Breast epithelium (tissue), 4 donors: ENCODE measurements at places on chromosomes 5 and 9.

- no peak for DNase-seq
These were observed 92.3 kb downstream of the GAS1 start for GRCh38 chr9:86854898-86855523.

GRCh38 chr5:37615184-37615583 is 224.7 kb downstream of the GDNF start:
- DNase-seq: no peak

- no peak for DNase-seq
These were observed 49.0 kb upstream of the POU5F2 start for GRCh38 chr5:93790401-93790800.

DNA sequence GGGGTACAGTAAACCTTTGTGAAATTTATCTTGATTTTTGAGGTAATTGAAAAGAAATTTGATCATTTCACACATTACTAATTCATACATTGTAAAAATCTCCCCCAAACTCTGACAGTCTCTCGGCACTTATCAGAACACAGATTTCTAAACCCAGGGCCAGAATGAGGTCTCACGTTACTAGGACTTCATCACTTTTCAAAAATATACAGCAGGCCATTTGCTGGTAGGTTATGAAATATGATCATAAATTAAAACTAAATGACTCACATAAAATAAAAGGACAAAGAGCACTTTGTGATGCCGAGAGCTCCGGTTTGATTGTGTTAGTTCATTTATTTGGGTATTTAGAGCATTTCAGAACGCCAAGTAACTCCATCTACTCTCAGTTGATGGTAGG is 17.0 kb downstream of the MSX2 start:
- no peak for DNase-seq

GRCh38 chr5:5327126-5327525 is 95.4 kb upstream of the ICE1 start:
- no peak for DNase-seq

DNA sequence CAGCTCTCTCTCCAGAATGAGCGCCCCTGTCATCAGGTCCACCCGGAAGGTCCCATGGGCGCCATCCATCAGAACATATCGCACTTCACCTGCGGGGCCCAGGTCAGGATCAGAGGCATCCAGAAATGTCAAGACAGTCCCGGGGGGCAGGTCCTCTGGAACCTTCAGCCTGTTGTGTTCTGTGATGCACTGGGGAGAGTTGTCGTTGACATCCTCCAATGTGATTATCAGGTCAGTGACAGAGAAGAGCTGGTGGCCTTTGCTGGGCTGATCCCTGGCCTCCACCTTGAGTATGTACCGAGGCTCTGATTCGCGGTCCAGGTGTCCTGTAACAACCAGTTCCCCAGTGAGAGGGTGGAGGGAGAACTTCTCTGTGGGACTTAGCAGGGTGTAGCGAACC is 25.2 kb downstream of the FAT2 start:
- DNase-seq: no peak

DNA sequence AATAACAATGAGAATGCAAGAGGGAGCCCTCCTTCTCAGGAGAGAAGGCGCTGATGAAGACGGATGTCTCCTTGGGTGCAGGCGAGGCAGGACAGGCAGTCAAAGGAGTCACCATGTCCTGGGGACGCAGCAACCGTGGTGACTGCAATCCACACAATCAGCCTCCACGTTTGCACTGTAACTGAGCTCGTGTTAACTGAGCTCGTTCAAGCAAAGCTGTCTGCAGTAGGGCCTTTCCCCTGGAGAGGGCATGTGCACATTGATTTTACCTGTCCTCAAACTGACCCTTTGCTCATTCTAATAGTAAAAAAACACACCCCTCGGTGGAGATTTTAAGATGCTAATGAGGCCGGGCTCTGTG is 2.8 kb downstream of the SARDH start:
- DNase-seq: no peak

- DNase-seq: no peak
These were observed 62.1 kb downstream of the ARSB start for GRCh38 chr5:78922879-78923621.

- DNase-seq: no peak
These were observed 16.3 kb downstream of the CLTA start for GRCh38 chr9:36207016-36207415.

- no peak for DNase-seq
These were observed 35.5 kb downstream of the ARHGEF37 start for GRCh38 chr5:149616727-149617285.

- DNase-seq: no peak
These were observed 195.5 kb downstream of the MEF2C start for GRCh38 chr5:88687373-88687911.

GRCh38 chr9:88218726-88219125 is 80.5 kb upstream of the SPATA31C2 start:
- no peak for DNase-seq

DNA sequence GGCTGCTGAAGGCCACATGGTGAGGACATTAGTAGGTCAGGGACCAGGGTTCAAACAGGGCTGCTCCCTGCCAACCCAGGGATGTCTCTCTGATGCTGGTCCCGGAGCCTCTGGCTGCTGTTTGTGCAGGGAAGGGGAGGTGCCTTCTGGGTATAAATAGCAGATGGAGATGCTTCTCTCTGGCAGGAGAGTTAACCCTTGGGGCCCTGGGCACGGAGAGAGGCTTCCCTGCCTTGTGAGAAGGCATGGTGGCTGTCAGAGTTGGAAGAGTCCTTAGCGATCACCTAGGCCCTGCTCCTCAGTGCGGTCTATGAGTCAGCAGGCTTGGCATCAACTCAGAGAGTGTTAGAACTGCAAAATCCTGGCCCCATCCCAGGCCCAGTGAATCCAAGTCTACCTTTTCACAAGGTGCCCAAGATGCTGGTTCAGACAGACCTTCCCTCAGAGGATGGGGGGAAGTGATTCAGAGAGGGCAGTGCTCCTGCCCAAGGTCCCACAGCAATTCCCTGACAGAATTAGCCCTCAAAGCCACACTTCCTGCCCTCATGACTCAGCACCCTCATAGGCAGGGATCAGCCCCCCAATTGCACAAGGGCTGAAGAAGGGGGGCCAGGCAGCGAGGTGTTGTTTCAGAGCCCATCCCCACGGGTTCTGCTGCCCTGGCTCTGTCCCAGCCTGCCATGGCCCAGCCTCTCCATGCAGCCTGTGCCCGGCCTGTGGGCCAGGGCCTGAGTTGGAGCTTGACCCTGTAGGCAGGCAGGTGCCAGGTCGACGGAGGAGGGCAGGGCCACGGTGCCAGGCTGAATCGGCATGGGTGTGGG is 25.6 kb downstream of the CAMK2A start:
- peak; percentile 72 for DNase-seq

DNA sequence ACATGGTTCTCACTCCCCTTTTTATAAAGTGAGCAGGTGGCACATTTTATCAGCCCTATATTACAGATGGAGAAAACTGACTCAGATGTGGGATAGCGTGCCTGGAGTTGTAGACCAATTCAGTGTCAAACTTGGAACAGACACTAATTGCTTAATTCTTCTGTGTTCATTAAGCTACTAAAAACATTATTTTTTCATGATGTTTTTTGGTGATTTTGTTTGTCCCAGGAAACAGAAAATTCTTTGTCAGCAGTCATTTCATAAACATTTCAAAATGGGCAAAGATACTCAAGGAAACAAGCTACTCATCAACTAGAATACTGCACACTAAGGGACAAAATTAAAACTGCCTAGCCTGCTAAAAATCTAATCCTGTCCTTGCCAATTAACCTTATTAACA is 2.2 kb downstream of the ABHD17B start:
- DNase-seq: no peak

DNA sequence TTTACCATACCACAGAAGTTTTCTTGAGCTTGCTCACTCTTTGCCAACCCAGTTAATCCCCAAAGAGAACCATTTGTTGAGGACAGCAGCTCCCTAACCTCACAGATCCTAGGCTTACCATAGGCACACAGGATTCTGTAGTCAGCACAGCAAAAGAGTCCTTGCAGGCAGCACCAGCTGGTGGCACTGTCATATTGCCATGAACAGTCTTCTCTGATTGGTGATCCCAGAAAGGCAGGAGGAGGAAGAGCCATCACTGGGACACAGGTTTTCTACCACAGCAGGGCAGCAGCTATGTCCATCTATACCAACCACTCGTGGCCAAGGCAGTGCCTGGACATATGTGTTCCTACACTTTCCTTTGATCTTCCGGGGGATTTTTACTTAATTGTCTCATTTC is 297.1 kb upstream of the CD180 start:
- no peak for DNase-seq

GRCh38 chr9:69342769-69343168 is 17.8 kb downstream of the ENTREP1 start:
- no peak for DNase-seq

DNA sequence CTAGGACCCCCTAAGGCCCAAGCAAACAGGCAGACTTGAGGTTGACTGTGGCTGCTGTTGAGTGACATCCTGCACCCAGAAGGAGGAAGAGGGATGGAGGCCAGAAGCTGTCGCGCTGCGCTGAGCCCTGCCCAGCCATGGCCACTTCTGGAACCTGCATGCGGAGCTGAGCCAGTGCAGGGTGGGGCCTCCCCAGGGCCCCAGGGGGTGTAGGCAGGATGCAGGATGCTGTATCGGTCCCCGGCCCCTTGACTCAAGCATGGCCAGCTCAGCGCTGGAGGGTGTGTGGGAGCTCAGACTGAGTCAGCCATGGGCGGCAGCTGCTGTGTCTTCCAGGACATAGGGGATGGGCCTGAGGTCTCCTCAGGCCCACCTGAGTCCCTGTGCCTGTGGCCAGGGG is 26.9 kb downstream of the GLT6D1 start:
- no peak for DNase-seq

GRCh38 chr5:6545770-6546690 is 86.8 kb downstream of the NSUN2 start:
- peak; percentile 9 for DNase-seq

DNA sequence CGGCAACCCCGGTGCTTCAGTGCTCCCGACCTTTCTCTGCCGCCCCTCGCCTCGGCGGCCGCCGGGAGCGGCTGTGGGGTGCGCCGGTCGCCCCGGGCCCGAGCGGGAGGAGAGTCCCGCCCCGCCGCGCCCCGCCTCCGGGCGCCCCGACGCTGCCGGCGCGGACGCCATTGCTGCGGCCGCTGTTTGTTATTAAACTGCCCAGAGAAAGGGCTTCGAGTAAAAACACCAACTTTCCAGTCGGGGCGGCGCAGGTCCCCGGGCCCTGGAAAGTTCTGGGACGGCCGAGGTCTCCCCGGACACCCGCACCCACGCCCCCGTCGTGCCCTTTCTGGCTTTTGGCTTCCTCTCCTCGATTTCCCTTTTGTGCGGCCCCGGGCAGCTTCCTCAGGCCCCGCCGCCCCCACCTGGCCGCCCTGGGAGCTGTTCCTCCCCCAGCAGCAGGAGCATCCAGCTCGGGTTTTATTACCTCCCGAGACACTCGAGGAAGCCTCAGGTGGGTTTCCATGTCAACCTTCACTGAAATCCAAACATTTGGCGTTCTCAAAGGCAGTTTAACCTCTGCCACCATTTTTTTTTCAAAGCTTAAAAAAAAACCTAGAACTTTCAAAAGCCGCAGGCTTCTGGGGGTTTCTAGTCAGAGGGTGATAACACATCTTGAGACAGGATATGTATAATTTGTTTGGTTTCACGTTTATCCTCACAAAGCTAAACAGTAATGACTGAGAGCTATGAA is 334.4 kb downstream of the CWC27 start:
- peak; percentile 36 for DNase-seq

DNA sequence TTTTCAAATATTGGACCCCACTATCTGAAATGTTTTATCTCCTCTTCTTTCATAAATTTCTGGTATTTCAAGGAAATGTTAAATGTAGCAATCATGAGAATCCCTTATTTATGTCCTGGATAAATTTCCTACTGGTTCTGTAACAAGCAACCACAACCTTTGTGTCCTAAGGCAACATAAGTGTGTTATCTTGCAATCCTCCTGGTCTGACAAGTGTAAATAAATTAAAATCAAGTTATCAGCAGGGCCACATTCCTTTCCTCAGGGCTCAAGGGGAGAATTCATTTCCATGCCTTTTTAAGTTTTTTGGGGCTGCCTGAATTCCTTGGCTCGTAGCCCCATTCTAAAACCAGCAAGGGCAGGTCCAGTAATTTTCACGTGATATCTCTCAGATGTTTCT is 83.2 kb downstream of the CDH9 start:
- no peak for DNase-seq

DNA sequence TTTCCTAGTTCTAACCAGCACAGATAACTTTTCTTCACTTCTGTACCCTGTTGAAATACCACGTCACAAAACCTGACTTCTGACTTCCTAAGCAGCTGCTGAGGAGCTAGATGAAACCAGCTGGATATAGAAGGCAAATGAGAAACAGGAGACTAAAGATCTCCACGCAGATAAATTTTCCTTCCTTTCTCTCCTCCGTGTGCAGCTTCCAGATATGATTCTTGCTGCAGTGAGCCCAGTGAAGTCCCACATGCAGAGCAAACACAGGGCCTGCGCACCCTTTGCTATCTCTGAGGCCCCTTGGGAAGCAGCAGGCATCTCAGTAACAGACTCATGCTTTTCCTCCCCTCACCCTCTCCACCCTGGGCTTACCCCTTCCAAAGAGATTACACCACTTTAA is 1638.3 kb downstream of the MAT2B start:
- DNase-seq: no peak

DNA sequence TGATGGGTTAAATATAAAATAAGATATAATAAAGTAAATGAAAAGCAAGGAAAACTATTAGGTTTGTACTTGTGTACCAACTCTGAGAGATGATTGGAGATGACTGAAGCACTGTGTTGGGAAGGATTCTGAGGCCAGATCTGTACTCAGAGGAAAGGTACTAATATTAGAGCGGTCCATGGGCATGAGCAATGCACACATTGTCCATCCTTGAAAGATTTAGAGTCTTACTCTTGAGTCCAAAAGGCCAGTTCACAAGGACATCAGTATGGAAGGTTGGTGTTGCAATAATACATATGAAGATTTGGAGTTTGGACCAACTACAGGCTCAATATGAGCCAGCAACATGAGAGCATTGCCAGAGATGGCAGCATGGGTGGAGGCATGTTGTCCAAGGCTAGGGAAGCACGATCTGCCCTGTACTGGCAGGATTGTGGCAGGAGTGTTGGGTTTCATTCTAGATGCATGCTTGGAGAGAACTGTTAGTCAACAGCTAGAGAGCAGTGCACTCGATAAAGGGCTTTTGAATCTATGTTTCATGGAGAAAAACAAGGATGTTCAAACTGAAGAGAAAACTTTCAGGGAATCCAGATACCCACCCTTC is 84.4 kb downstream of the TMEM215 start:
- DNase-seq: no peak

DNA sequence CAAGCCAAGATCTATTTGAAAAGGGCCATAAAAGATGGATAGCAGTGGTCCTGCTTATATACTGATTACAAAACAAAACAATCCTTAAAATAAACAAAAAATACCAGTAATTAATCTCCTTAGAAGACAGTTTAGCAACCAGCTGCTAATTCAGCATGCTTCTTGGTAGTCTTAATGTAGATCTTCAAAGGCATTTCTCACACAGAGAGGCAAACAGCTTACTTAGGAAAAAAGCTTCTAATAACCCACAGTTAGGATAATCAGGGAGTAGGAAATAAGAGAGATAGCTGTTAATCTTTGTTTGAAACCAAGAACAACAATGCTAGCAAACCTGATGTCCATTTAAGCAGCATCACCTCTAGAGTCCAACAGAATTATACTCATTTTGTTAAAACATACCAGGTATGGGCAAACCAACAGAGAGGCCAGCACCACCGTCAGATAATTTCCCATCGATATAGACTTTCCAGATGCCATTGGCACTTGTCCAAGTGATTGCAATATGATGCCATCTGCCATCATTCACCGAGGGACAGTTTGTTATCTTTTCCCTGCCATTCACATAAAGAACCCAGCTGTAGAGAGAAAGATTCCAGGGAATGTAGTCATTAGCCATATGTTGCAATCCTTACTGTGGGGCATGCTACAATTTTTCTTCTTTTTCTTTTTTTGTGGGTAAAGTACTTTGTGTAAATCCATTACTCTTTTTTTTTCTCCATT is 105.6 kb upstream of the TXNDC8 start:
- DNase-seq: no peak
